ENCODE measurements at places on chromosomes 4 and X.

GRCh38 chrX:150984169-150984824 is 1.2 kb downstream of the HMGB3 start:
- no peak for DNase-seq

DNA sequence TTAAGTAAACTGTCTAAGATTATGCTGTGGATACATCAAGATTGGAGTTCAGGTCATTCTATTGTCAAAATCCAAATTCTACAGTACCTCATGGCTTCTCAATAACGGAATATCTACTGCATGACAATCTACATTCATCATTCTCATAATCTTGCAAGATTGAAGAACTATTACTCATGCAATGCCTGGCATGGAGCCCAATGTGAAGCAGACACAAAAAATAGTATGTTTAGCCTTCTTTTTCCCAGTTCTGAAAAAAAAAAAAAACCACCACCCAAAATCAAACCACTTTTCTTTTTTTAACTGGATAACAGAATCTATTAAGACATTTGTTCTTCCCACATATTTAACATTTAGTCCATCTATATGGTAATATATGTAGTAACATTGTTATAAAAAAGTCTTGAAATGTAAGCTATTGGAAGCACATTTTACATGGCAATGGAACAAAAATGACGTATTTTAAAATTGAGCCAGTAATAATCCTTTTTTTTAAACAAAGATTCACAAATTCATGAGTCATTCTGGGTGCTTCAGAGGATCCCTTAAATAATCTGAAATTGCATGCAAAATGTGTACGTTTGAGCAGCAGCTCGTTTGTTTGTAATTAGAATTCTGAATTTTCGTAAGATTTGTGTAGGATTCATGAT is 232.2 kb upstream of the FMR1 start:
- no peak for DNase-seq

- DNase-seq, result no peak
Observed at GRCh38 chr4:163878336-163879121, 384.0 kb downstream of the TMA16 start.

- DNase-seq, result no peak
Observed at GRCh38 chr4:52546449-52546848, 112.7 kb downstream of the USP46 start.

DNA sequence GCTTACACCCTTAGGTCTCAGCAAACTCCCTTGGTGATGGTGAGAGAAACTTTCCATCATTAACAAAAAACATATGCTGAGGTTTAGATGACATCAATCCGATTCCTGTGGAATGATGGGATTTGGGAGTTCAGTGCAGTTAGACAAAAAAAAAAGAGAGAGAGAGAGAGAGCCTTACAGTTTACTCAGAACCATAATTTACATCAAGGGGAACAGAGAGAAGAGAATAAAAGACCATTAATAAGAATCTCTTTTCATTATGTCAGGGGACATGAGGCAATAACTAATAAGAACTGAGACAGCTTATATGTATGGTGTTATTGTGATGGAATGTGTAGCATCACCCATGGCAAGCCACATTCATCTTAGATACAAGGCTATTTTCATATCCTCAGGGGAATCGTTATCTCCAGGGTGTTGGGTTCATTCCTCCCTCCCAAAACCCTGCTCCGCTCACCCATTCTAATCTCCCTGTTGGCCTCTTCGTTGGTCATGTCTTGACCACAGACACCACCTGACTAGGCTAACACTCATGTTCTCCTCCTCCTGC is 175.7 kb upstream of the MXRA5 start:
- no peak for DNase-seq

GRCh38 chr4:56844802-56845580 is 23.5 kb upstream of the SPINK2 start:
- no peak for DNase-seq

DNA sequence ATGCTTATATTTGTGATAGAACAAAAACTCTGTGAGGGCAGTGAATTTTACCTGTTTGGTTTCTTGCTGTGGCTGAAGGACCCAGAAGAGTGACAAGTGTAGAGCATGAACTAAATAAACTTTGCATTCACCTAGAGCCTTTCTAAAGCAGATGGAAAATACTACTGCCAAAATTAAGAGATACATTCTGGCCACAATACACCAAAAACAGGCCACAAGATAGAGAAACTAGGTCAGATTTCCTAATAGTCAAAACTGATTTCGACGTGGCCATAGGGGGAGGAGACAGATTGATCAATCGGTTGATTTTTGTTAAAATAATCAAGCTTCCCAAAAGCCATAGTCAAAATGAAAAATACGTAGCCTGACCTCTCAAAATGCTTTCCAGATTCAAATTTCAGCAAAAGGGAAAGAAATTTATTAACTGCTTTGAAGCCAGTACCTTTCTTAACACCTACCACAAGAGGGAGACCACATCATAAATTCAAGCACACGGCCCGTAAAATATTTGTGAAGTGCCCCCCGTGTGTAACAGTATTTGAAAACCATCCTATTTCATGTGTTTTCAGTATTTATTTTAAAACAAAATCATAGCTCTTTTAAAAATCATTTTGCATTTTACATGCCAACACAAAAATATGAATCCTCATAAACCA is 132.4 kb downstream of the CORIN start:
- DNase-seq, result no peak

- DNase-seq, result no peak
Observed at GRCh38 chrX:70470850-70471289, 26.2 kb downstream of the DLG3 start.
